NCI-H69 (cell line): ENCODE measurements at places on chromosomes 3 and 15.
A peak's percentile ranks its signal among the peaks of the same experiment; 100 is the strongest.

DNA sequence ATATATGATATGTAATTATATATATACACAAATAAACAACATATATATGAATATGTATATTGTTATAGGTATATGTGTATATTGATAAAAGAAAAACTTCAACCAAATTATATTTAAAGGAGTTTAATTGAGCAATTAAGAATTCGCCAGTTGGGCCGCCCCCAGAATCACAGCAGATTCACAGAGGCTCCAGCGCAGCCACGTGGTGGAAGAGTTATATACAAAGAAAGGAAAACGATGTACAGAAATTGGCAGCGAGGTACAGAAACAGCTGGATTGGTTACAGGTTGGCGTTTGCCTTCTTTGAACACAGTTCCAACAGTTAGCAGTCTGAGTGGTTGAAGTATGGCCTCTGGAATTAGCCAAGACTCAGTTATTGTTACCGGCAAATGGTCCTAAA is 137.3 kb upstream of the SLC24A5 start:
- DNase-seq, result peak; percentile 82

GRCh38 chr3:49500732-49501609 is 30.9 kb downstream of the DAG1 start:
- DNase-seq, result no peak

DNA sequence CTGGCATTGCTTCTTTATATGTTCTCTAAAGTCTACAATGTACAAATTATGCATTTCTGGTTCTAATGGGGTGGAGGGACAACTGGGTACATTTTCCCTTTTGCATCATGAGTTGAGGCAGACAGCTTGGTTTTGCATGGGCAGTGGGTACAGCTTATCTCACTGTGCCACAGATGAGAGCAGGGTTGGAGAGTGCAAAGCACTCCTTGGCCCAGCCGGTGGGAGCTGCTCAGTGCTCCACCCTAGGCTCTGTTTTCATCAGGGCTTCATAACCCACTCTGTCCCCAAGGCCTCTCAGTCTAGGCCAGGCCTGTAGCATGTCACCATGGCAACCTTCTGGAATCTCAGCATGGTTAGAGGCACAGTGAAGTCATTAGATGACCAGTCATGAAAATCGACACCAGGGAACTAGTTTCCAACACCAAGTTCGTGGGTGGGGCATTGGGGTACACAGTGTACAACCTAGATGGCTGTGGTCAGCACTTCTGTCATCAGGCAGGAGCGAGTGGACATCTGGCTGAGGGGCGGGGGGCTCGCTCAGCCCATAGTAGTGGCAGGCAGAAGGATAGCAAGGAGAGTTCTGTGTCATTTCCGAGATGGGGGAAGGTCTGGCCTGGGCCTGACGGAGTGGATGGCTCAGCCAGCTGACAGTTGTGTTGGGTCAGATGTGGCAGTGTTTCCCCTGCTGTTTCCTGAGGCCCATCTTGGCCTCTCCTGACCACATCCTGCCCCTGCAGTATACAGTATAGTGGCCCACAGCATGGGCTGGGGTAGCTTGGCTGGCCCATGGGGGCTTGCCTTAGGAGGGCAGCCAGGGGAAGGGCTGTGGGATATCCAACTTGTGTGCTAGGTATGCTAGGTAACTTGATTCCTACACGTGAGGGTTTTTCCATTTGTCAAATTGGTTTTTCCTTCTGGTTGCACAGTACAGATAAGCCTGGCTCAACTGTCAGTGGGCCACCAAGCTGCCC is 75.7 kb upstream of the PRR23C start:
- peak; percentile 5 for DNase-seq

GRCh38 chr3:8503461-8503860 is 1.8 kb downstream of the LMCD1 start:
- DNase-seq, result peak; percentile 1

DNA sequence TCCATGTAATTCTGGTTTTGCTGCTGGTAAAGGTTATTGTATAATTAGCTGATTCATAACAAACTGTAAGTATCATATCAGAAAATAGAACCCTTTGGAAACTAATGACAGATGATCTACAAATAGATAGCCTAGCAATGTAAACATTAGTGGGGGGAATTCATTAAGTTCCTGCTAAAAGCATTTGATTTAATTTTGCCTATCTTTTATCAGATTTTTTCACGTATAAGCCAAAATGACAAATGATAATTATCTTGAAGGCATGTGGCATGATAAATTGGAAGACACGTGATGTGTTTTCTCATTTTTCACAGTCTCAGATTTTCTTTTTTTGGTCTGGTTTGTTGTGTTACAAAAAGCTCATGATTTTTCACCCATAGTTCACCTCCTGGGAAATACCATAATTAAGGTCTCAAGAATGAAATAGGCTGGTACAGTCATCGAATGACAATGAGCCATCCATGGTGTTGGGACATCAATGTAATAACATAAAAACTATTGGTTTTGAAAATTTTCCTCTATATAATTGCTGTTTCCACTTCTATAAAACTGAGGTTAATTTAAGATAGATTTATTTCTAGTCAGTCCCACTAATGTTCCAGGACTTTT is 325.9 kb upstream of the TBL1XR1 start:
- DNase-seq, result peak; percentile 31

GRCh38 chr3:189355481-189356201 is 183.9 kb downstream of the TPRG1 start:
- DNase-seq, result peak; percentile 48

- no peak for DNase-seq
Observed at GRCh38 chr15:93165734-93166470, 76.9 kb upstream of the RGMA start.

GRCh38 chr15:31391687-31392671 is 65.3 kb downstream of the KLF13 start:
- DNase-seq, result peak; percentile 83
